ENCODE measurements at places on chromosomes 6 and 20. TPM values are rescaled to one million over a fixed set of nuclear protein-coding genes. Genes with fewer than 3 reads are reported as not detected.
A peak's percentile ranks its signal among the peaks of the same experiment; 100 is the strongest.

Gene RRP36
- 22.7 TPM for total RNA-seq

GRCh38 chr20:5069141-5069806, 50.5 kb downstream of the PCNA start:
- H3K4me3 ChIP-seq: no peak overlapping the region
- H3K27me3 ChIP-seq: no peaks in the 10 kb centered on the region
- H3K36me3 ChIP-seq: no peaks in the 10 kb centered on the region
- no peak overlapping the region for H3K27ac ChIP-seq
- DNase-seq: no peak
- peaks cover 4% of the 10 kb centered on the region for H3K4me1 ChIP-seq

Gene SUMO4
- total RNA-seq: 0.49 TPM

GRCh38 chr20:4730780-4731179, 9.1 kb downstream of the PRND start:
- DNase-seq: no peak
- no peak overlapping the region for H3K27ac ChIP-seq
- no peaks in the 10 kb centered on the region for H3K36me3 ChIP-seq
- no peaks in the 10 kb centered on the region for H3K27me3 ChIP-seq
- H3K4me1 ChIP-seq: no peaks in the 10 kb centered on the region

DNA sequence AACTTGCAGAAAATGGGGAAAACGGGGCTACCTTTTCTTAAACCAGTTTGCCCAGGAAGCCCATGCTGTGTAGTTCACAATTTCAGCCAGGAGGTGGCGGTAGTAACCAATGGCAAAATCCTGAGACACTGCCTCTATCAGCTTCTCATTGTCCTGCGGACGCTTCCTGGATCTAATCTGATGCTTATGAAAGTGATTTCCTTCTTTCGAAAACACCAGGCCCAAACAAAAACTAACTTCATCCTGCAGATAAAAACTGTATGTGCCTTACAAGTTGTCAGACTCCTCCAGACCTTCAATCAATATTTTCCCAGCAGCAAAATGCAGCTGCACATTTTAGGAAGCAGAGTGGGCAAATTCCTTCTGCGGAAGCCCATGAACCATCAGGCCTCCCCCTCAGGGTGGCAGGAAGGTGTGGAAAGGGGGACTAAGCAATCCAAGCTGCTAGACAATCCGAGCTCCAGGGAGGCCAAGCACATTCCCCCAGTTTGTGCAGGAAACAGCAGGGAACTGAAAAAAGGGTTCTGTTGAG, 88.5 kb downstream of the LY86 start:
- peaks cover 36% of the 10 kb centered on the region for H3K4me1 ChIP-seq
- H3K27ac ChIP-seq: no peak overlapping the region
- no peaks in the 10 kb centered on the region for H3K36me3 ChIP-seq
- no peak overlapping the region for H3K4me3 ChIP-seq
- DNase-seq: peak; percentile 62

- H3K4me3 ChIP-seq: no peak overlapping the region
- no peaks in the 10 kb centered on the region for H3K27me3 ChIP-seq
- no peak overlapping the region for H3K27ac ChIP-seq
- H3K4me1 ChIP-seq: no peaks in the 10 kb centered on the region
- H3K36me3 ChIP-seq: no peaks in the 10 kb centered on the region
Observed at GRCh38 chr20:47725248-47725973, 59.9 kb downstream of the SULF2 start.

- H3K27ac ChIP-seq: no peak overlapping the region
- no peaks in the 10 kb centered on the region for H3K27me3 ChIP-seq
- H3K36me3 ChIP-seq: no peaks in the 10 kb centered on the region
- DNase-seq: no peak
- H3K4me1 ChIP-seq: no peaks in the 10 kb centered on the region
Observed at GRCh38 chr6:9878535-9878934, 536.3 kb downstream of the TFAP2A start.

GRCh38 chr6:112249489-112249888, 4.9 kb downstream of the LAMA4 start:
- H3K4me1 ChIP-seq: peaks cover 3% of the 10 kb centered on the region
- H3K27me3 ChIP-seq: no peaks in the 10 kb centered on the region
- no peak overlapping the region for H3K27ac ChIP-seq
- no peak overlapping the region for H3K4me3 ChIP-seq

Gene RAD21L1
- not detected for total RNA-seq

All from right lobe of liver (tissue), 6 donors.